ENCODE measurements at places on chromosomes 12 and 14.
A peak's percentile ranks its signal among the peaks of the same experiment; 100 is the strongest.

DNA sequence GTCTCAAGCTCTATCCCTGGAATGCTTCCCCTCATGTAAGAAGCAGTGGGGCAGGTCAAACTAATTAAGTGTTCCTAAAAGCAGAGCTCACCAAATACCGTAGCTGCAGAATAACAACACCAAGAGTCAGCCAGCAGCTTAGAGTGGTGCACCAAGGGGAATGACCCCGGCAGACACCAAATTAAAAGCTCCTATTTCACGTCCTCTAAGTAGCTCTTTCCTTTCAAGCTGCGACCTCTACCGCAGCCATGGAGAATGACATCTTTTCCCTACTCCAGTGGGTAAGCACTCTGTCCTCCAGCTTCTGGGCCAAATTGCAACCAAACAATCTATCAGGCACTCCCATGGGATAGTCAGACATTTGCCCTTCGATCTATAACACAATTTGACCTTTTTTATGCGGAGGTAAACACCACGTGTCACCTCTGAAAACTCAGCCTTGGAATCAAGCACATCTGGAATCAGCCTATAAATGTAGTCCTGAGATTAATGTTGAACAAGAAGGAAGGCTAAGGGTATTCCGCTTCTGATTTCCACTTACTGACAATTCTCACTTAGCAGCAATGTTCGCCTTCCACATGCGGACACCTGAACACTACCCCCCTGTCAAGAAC is 67.6 kb upstream of the CDKN3 start:
- peak; percentile 28 for DNase-seq

- DNase-seq = no peak
These were observed 3.3 kb downstream of the TBX3 start for GRCh38 chr12:114680604-114681069.

DNA sequence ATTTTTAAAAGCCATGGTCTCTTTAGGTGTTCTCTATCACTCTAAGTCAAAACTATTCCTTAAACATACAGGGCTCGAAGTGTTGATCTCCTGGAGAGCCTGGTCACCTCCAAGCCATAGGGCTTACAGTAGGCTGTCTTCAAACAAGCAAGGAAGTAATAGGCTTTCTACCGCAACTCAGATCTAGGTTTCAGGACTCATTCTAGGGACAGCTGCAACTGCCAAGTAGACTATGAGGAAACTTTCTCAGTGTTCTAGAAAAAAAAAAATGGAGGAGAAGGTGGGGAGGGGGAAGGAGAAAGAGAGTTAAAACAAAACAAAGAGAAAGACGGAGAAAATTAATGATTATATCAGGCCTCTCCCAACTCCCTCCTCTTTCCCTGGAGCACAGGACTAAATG is 106.9 kb upstream of the ETV6 start:
- peak; percentile 23 for DNase-seq

GRCh38 chr14:62673014-62673755 is 372.1 kb downstream of the KCNH5 start:
- DNase-seq = no peak

- DNase-seq = no peak
These were observed 33.8 kb downstream of the KCNK10 start for GRCh38 chr14:88289234-88289633.

- no peak for DNase-seq
These were observed 3.4 kb upstream of the MYL2 start for GRCh38 chr12:110923692-110924334.

GRCh38 chr12:115216301-115216700 is 532.3 kb upstream of the TBX3 start:
- DNase-seq = no peak

DNA sequence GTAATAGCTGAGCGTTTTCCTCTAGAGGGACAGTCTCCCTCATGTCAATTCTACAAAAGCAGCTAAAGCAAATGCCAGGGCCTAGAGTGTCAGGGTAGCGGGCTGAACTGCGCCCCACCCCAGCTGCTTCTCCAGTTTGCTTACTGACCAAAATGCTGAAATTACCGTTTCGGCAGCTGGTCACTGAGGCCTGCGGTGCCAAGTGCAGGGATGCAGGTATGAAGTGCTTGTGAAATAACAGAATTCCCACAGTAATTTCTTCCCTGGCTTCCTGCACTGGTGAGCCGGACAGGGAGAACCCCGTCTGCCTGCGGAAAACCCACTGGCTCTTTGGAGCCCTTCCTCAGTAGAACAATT is 19.1 kb downstream of the PSMC1 start:
- no peak for DNase-seq

DNA sequence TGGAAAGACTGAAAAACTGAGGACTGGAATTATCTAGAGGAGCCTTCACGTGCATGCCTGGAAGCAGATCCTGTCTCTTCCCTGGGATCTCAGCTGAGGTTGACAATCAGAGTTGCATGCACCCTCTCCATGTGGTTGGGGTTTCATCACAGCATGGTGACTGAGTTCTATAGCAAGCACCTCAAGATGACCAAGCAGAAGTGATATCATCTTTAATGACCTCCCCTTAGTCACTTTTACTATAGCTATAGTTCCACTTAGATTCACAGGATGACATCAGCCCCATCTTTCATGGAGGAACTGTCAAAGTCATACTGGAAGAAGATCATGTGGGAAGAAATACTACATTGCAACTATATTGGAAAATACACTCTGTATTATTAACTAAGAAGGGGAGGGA is 105.8 kb upstream of the ATXN7L3B start:
- no peak for DNase-seq

DNA sequence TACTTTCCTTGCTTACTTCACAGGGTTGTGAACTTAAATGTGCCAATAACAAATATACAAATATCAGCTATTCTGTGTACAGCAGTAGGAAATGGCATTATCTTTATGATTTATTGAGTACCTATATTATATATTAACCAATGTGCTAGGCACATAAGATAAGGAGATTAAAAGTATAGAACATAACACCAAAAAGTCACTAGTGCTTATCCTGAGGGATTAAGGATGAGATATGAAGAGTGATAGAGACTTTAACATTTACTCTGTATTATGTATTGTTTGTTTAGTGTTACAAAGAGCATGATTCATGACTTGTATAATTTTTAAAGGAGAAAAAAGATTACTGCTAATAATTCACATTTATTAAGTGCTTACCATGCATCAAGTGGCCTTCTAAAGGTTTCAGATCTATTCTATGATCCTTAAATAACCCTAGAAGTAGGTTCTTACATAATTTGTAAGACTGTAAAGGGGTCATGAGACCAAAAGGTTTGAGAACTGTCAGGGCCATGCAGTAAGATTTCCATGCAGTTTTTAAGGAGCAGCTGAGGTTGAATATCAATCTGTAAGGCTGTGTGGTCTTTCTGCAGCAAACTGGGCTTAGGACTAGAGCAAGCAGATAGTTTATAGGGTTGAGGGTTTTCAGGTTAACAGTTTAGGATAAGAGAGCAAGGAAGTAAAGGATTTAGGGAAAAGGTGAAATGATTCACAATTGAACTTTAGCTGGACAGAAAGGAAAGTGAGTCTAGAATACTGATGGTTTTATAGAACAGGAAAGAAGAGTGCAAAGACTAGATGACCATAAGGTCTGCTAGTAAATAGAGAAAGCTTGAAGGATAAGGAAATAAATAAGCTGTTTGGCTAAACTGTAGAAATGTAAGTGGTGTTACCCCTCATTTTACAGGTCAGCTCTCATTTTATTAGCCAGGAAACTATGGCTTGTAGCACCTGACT is 7.0 kb downstream of the PYROXD1 start:
- no peak for DNase-seq

GRCh38 chr14:72402377-72402772 is 470.1 kb downstream of the RGS6 start:
- DNase-seq = no peak

DNA sequence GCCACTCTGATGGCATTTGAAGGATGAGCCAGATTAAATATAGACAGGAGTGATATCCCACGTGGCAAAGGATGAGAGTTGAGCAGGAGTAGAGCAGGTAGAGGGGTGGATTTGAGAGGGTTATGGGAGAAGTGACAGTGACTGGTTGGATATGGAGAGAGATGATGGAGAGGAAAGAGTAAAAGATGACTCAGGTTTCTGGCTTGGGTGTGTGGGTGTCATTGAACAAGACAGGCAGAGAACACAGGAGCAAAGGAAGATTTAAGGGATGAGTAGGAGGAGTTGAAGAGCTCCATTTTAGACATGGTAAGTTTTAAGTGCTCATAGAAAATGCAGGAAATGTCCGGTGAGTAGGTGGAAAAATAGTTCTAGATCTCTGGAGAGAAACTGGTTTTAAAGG is 136.9 kb downstream of the EGLN3 start:
- no peak for DNase-seq

DNA sequence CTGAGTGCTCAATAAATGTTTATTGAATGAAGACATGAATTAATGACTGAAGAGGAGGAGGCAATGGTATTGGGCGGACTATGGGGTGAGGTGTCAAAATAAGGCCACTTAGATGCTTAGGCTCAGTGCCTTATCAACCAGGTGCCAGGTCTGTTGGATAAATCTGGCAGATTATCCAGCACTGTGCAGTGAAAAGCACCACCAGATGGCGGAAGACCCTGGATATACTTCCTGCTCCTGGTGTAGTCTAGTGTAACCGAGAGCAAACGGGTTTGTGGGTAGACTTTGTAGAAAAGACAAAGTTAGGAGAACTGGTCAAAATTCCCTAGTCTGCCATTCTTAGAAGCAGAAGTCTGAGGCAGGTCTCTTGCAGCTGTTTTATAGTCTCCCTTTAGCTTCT is 306.3 kb downstream of the ATP23 start:
- DNase-seq = no peak

DNA sequence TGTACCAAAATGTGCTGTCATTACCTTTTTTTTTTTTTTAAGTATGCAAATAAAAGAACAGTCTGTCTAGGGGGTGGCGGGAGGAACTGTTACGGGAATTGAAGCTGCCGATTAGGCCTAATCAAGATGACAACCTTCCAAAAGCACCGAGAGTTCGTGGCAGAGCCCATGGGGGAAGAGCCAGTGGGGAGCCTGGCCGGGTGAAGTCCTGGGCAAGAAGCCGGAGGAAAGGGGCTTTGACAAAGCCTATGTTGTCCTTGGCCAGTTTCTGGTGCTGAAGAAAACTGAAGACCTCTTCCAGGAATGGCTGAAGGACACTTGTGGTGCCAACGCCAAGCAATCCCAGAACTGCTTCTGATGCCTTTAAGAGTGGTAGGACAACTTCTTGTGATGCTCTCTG is 42.6 kb downstream of the ACTN1 start:
- DNase-seq = no peak

DNA sequence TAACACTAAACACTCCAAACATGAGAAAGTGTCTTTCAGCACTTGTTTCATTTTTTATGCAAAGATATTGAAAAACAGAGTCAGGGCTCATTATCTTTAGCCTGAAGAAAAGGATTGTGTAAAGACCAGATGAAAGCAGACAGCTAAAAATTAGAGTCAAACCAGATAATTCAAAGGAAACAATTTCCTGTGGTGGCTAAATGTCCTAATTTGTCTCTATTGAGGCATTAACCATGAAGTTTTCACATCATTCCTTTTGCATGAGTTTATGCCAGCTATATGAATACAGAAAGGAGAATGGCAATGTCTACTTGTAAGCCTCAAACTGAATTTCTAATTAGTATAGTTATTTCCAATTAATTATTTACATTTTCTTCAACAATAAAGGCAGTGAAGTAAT is 338.5 kb downstream of the FSCB start:
- no peak for DNase-seq

DNA sequence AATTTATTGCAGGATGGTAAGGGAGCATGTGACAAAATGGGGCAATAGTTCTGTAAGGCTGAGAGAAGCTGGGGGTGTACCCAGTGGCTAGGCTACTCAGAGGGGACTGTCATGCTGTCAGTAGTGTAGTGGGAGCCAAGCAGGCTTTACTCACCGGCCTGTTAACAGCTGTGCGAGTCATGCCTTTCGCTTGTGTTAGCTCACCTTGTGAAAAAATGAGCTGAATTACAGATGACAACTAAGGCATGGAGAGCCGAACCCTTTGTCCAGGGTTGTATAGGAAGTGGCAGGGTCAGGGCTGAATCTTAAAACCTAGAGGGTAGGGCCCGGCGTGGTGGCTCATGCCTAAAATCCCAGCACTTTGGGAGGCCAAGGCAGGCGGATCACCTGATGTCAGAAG is 37.9 kb downstream of the SH2B3 start:
- no peak for DNase-seq

DNA sequence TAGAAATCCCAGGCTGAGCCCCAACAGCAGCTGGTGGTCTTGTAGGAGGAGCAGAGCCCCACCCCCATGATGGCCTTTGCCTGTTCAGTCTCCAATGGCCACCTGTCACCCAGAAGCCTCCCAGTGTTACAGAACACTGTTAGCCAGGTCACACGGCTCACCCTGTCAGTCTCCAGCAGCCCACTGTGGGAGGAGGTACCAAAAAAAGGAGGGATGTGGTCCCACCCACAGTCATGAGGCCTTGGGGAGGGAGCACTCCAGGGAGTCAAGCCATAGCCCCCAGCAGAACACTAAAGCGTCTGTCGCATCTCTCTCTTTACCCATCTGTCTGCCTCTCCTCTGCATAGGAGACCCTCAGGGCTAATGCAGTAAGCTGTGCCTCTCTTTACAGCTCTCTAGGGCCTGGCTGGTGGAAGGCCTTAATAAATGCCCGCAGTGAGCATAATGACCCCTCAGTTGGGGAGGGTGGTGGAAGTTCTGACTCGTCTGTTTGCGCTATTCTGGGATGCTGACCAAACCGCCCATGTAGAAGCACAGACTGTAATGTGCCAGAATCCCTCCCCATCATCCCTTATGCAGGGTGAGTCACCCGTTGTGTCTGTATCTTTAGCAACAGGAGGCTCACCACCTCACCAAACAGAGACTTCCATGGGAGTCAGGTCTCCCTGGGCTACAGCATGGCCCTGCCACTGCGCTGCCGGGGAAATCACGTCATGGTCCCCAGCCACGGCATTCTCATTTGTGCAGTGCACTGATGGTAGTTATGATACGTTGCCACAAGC is 14.6 kb downstream of the C14orf132 start:
- DNase-seq = no peak

- no peak for DNase-seq
These were observed 456.7 kb upstream of the DCN start for GRCh38 chr12:91639327-91639726.

DNA sequence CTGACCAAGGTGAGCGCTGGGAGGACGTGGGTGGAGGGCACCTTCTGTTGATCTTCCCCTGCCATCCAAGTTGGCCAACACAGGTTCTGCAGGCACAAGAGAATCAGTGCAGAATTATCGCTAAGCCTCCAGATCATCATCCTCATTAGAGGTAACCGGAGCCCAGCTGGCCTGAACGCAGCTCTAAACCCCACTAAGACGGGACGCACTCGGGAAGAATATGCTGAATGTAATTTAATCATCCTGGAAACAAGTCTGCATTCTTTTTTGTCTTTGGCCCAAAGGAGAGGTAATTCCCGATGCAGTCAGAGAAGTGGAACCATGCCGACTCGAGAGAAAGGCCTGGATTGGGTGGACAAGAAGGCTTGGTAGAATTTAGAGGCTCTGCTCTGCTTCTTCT is 111.0 kb upstream of the GSC start:
- DNase-seq = no peak

GRCh38 chr14:61183196-61183885 is 97.8 kb downstream of the TMEM30B start:
- DNase-seq = peak; percentile 10
